ENCODE measurements at places on chromosomes 5 and 9.

GRCh38 chr5:23730023-23730422 lies 222.6 kb downstream of the PRDM9 start:
- DNase-seq = no peak

GRCh38 chr5:151905557-151905961 lies 19.1 kb downstream of the GLRA1 start:
- DNase-seq = no peak

GRCh38 chr9:101421653-101422065 lies 13.9 kb downstream of the ALDOB start:
- no peak for DNase-seq

DNA sequence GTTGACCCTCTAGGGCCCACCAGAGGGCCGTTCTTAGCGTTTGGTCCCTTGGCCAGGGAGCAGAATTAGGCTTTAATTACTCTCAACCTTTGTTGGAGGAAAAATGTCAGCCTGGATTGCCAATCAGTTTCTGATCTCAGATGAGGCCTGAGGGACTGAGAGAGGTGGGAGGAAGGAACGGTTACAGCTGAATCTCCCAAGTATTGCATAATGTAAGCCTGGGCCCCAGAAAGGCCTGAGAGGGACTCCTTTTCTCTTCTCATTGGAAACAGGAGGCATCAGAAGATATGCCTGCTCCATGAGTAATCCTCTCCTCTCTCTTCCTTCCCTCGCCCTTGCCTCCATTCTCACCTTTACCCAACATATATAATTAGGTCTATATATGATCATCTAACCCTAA lies 105.7 kb downstream of the INSYN2B start:
- no peak for DNase-seq

- DNase-seq = no peak
Observed at GRCh38 chr5:32274548-32275395, 38.0 kb downstream of the MTMR12 start.

DNA sequence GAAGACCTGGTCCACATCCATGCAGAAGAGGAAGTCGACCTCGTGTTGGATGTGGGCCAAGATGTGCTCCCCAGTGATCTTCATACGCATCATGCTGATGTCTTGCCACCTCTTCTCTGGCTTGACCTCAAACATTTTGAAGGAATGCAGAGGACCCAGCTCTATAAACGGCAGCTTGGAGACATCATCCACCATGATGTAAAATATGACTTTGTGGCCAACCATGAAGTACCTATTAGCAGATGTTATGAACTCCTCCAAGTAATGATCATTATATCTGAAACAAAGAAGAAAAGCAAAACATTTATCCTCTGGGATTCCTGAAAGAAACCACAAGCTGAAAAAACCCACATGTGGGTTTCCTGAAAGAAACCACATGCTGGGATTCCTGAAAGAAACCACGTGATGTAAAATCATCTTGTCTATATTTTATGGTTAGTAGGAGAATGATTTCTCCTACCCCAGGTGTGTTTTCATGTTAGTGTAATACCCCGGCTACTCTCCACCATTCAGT lies 52.3 kb downstream of the GGTA1 start:
- no peak for DNase-seq

DNA sequence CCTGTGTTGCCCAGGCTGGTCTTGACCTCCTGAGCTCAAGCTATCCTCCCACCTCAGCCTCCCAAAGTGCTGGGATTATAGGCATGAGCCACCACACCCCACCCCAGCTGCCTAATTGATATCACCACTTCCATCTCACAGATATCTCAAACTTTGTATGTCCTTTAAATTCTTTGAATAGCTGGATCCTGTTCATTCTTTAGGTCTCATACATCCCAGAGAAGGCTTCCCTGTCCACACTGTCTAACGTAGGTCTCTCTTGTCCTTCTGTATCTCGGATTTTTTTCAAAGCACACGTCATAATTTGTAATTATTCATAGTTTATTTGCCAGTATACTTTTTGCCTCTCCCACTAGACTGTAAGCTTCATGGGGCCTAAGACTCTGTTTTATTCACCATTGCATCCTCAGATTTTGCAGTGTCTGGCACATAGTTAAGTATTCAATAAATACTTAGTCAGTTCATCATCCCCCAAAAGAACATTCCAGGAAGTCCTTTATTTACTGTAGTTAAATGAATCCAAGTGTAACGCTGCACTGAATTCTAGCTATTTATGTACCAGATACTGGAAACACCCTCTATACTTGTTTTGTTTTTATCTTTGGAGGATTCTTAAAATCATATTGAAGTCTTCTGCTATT lies 10.5 kb downstream of the ARSK start:
- DNase-seq = no peak

DNA sequence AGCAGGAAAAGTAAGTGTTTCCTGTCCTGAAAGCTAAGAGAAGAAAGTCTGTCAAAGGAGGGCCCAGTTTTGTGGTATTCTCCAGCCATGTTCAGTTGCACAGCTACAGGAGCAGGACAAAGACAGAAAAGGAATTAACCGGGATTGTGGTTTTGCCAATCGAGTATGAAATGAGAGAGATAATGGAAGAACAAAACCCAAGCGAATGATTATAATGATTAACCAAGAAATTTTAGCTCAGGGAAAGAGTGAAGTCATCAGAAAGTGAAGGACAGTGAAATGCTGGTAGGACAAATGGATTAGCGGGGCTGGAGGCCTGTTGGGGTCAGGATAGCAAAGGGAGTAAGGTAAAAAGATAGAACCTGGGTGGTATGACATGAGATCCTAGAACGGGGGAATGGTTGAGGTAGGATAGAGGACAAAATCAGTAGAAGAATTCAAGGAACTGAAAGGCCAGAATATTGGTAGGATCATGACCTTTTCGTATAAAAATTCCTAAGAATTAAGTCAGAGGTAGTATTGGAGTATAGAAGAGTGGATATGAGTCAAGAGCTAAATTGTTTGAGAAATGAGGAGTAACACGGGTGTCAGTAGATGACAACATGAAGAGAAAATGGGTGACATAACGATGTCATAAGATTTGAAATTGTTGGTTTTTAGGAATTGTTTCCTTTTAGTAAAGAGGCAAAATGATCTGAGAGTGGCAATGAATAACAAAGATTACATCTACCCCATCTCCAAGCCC lies 52.8 kb downstream of the DIAPH1 start:
- no peak for DNase-seq

DNA sequence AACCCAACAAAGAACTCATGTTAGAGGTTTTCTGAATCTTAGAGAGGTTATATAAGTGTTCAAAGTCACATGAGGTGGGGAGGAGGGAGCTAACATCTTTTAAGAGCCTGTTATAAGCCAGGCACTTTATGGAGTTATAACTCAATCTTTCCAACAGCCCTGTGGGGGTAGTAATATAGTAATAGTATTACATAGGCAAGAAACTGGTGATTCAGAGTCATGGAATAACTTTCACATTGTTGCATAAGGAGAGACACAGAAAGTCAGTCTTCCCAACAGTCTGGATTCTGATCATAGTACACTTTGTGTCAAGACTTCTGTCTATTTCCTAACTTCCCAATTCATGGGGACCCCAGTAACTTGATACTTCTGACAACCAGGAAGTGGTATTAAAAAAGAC lies 89.2 kb downstream of the ACER2 start:
- no peak for DNase-seq

- DNase-seq = peak; percentile 26
Observed at GRCh38 chr5:67209141-67209771, 12.7 kb upstream of the CD180 start.

DNA sequence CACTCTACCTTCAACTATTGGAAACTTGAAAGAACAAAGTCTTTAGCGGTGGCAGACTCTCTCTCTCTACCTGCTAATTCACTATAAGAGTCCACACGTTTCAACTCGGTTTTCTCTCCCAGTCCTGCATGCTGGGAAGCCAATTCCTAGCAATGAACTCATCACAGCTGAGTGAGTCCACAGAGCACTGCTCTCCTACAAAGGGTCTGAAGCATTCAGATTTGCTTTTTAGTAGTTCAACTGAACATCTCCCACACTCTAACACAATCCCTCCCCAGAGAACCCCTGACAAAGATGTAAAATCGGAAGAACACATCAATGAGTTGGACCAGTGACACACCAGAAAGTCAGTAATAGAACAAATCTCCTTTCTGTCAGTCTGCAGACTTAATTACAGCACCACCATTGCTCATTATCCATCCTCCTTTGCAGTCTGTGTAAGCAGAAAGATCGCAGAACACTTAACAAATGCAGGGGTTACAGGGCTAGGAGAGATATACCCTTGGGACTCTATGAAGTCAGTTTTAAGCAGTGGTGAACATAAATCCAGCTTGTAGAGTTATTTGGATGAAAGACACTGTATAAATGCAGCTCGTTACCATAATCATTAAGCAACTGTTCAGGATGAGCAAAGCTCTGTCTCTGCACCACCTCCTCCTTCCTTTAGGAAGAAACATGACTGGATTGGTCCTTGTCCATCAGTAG lies 353.4 kb upstream of the GRIA1 start:
- DNase-seq = no peak

- no peak for DNase-seq
Observed at GRCh38 chr9:126687930-126688461, 74.3 kb downstream of the LMX1B start.

DNA sequence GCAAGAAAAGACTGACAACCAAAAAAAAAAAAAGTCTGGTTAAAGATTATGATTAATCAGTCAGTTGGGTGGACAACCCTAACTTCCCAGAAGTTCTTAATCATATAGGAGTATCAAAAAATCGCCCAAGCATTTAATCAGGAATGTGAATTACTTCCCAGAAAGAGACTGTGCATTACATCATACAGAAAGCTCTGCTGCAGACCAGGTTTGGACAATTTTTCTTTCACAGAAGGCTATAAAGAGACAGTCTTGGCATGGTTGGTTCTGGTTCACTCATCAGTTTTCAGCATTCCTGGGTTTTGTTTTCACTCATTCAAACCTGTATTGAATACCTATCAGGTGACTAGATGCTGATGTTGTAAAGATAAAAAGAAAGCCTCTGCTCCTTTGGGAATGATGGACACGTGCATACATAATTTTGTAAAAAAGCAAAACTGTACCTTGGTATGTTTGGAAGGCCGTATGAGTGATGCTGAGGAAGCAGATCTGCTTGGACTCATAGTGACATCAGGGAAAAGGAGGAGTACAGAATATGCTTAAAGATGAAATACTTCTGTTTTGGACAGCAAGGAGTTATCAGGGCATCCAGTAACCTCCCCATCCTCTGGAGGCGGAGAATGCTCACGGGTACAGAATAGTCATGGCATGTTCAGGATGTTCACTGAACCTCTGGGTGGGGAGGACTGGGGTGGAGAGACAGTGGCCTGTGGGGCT lies 178.4 kb downstream of the GNA14 start:
- no peak for DNase-seq

DNA sequence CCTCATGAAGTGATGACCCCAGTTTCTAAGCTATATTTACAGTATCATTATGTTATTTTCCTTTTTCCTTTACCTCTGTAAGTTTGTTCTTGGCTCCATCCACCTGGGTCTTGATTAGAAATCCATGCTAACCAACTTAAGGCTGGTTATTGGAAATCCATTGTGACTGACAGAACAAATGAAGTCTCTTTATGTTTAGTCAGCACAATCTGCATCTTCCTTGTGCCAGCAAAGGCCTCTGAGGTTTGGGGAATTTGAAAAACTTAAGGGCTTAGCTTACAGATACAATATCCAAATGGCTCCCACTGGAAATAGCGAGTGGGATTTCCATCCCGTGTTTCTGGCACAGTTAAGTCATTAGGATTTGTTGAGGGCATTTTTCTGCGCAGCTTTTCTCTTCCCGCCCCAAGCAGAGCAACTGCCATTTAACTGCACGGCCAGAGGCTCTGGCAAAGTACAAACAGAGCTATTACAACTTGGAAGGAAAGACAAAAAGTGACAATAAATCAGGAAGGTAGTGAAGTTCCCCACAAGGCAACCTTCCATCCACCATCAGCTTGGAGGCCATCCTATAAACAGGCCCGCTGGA lies 64.2 kb downstream of the DCP2 start:
- no peak for DNase-seq

GRCh38 chr9:78470216-78470615 lies 173.3 kb downstream of the PSAT1 start:
- DNase-seq = no peak

- DNase-seq = no peak
Observed at GRCh38 chr5:95644351-95645042, 2.1 kb upstream of the RFESD start.

- DNase-seq = no peak
Observed at GRCh38 chr5:134328619-134329018, 38.4 kb downstream of the CDKL3 start.

DNA sequence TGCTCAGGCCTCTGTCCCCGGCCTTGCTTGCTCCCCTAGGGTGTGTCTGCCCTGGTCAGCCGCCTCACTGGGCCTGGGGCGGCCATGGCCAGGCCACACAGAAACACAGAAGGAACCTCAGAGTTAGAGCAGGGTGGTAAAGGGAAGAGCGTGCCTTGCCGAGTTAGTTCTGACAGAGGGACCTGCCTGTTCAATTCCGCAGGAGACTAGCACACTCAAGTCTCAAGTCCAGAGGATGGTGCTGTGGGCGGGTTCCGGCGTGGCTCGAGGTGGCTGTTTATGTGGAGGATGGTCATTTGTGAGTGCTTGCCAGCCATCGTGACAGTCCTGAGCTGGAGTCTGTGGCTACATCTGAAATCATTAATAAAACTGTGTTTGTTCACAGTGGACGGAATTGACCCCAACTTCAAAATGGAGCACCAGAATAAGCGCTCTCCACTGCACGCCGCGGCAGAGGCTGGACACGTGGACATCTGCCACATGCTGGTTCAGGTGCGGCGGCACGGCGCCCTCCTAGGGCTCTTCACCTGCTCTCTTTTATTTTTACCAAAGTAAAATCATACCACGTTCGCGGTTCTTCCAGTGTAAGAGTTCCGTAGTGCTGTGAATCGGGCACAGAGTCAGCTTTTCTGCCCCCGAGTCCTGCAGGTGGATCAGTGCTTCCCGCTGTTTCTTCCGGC lies 95.5 kb upstream of the CACNA1B start:
- no peak for DNase-seq

GRCh38 chr5:96680759-96681470 lies 18.7 kb downstream of the CAST start:
- no peak for DNase-seq

- DNase-seq = no peak
Observed at GRCh38 chr5:95284572-95285408, at the start of gene MCTP1. Gene MCTP1 (minus strand): TSS chr5:95285094.

DNA sequence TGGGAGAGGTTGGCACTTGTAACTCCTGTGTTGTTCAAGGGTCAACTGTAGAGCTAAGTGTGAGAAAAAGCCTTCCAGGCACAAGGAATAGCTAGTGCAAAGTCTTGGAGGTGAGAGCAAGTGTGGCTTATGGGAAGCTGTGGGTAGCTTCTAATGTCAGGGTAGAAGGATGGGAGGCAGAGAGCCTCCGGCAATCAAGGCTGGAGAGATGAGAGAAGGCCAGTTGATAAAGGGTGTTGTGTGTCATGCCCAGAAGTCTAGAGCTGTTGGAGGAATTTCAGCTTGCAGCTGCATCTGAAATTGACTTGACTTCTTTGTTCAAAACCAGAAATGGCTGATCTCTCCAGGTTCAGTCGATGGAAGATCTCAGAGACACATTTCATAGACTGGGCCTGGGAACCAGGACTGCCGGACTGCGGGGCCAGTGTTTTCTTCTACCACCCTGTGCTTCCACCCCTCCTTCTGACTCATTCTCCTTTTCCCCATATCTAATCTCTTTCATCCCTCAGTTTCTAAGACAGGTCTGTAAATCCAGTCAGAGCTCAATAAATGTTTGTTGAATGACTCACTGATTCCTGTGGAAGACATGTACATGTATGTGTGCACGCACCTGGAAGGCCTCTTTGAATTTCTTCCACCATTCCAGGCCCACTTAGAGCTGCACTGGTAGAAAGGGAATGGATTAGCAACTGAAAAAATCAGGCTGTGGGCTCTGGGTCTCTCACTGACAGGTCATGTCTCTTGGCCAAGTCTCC lies 67.8 kb upstream of the KLF4 start:
- DNase-seq = no peak

- DNase-seq = peak; percentile 12
Observed at GRCh38 chr5:55344392-55344992, 36.7 kb downstream of the MTREX start.
